ENCODE measurements at places on chromosomes 11 and 22. TPM values are rescaled to one million over a fixed set of nuclear protein-coding genes. Genes with fewer than 3 reads are reported as not detected.

GRCh38 chr22:42203609-42204008 lies 66.8 kb downstream of the TCF20 start:
- DNase-seq = no peak

DNA sequence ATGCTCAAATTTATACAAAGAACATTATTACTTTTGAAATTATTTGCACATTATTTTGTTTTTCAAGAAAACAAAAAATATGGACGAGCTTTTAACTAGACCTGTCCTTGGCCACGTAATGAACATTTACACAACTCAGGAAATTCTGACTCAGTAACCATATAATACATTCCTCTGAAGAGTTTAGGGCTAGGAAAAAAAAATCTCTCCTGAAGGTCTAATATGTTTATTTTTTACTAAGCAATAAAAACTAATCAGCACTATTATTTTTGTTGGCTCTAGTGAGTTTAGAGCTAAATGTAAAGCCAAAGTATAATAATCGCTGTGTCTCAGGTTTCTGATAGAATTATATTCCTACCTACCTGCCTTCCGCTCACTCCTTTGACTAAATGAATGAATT lies 187.5 kb downstream of the SWAP70 start:
- DNase-seq = peak; percentile 8

- DNase-seq = peak; percentile 91
Observed at GRCh38 chr11:13169709-13170108, 107.9 kb upstream of the BMAL1 start.

DNA sequence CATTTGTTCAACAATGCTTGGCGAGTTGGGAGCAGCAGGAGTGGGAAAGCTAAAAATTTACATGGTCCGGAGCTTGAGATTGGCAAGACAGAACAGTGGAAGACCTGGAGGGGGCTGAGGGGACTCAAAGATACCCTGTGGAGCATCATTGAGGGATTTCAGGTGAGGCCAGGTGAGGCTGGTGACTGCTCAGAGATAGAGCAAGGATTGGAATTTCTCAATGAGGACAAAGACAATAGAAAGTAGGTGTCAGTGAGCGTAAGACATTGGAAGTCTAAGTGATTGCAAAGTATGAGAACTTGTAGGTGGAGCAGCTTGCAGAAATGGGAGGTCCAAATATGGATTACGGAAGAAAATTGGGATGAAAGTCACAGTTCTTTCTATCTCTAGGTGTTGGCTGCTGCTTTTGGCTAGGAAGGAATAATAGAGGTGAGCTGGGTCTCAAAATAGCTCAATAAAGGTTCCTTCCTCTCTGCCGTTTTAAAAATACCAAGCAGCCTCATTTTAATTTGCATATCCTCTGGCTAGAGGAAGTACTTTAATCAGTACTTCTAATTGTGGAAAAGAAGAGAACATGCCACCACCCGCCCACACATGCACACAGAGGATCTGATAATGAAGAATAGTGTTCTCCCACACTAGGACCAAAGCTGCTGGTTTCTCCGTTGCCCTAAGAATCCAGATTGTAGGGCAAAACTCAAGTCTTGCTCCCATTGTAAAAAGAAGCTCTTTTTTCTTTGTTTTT lies 41.8 kb upstream of the SORL1-AS1 start:
- DNase-seq = no peak

DNA sequence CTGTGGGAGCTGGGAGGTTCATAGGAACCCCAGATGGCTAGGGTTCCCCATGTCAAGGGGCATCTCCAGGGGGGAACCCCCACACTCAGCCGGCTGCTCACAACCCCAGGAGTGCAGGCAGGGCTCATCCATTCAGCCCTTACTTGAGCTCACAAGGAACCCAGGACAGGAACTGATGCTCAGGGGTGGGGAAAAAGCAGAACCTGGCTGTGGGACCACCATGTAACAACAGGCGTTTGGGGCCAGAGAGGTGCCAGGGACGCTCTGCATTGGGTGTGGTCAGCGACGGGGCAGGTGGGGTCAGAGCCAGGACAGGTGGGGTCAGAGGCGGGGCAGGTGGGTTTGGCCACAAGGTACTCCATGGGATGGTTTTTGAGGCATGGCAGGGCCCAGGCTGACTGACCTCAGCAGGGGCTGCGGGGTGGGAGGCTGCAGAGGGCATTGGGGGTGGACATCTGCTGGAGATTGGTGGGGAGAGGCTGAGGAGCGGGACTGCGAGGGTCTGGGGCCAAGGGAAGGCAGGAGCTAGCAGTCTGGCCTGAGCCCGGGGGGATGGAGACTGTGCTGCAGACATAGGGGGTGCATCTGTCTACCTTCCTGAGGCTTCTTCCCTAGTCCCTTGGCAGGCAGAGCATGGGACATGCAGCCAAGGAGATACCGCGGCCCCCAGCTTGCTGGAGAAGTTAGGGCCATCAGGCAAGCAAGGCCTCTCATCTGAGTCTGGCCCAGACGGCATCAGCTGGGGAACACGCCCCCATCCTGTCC lies 34.0 kb upstream of the CARS1 start:
- no peak for DNase-seq

GRCh38 chr11:97938789-97939188 lies 1082.0 kb upstream of the CNTN5 start:
- no peak for DNase-seq

GRCh38 chr22:48748113-48748859 lies 1079.4 kb downstream of the BRD1 start:
- DNase-seq = no peak

DNA sequence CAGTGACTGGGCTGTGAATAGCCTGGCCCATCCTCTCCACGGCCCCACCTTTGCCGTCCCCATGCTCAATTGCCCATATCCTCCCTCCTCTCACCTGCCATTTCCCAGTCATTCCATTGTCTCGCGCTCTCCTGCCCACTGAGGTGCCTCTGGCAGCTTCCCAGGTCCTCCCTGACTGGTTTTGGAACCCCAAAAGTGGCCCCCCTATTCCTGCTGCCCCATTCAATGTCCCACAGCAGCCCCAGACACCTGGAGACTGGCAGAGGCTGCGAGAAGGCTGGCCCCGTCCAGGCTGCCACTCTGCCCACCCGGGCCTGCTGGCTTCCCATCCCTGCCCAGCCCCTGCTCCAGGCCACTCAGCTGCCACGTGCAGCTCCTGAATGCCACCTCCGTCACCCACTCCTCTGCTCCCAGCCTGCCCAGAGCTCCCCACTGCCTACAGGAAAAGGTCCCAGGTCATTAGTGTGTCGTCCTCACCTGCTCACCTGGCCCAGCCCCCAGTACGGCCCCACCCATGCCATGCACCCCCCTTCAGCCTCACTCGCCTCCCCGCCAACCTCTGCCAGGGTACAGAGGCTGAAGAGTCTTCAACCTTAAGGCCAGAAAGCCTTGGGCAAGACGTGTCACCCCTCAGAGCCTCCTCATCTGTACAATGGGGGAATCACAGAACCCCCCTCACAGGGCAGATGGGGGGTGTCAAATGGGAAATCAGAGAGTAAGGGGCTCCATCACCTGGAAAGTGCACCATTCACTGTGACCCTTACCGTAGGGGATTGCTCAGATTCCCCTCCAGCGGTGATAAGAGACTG lies 37.5 kb downstream of the KCNJ4 start:
- no peak for DNase-seq

GRCh38 chr11:66341502-66342126 lies 3.3 kb downstream of the BRMS1 start:
- no peak for DNase-seq

- no peak for DNase-seq
Observed at GRCh38 chr22:26660961-26661578, 3.7 kb downstream of the MIAT start.

DNA sequence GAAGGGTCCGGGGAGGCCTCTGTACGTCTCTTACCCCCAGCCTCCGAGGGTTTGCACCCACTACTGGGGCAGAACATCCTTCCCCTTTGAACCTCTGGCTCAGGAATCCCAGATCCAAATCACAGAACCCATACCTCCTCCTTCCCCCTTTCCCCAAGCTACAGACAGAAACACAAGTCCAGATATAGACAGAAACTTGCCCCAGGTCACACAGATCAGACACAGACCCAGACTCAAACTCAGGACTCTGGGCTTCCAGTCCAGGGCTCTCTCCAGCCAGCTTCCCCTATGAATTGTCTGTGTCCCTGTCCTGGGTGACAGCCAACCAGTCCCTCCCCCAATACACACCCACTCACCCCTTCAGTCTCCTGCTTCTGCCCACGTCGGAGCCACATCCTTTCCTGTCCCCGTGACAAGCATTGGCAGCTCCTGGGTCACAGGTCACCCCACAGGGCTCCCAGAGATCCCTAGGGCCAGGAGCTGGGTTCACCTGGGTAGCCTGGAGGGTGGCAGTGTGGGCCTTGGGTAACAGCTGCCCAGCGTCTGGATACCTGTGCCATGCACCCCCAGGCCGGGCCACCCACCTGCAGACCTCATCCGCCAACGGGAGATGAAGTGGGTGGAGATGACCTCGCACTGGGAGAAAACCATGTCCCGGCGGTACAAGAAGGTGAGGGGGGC lies 772 bp downstream of the TBC1D10C start:
- no peak for DNase-seq

Gene FGF19
- total RNA-seq = not detected

DNA sequence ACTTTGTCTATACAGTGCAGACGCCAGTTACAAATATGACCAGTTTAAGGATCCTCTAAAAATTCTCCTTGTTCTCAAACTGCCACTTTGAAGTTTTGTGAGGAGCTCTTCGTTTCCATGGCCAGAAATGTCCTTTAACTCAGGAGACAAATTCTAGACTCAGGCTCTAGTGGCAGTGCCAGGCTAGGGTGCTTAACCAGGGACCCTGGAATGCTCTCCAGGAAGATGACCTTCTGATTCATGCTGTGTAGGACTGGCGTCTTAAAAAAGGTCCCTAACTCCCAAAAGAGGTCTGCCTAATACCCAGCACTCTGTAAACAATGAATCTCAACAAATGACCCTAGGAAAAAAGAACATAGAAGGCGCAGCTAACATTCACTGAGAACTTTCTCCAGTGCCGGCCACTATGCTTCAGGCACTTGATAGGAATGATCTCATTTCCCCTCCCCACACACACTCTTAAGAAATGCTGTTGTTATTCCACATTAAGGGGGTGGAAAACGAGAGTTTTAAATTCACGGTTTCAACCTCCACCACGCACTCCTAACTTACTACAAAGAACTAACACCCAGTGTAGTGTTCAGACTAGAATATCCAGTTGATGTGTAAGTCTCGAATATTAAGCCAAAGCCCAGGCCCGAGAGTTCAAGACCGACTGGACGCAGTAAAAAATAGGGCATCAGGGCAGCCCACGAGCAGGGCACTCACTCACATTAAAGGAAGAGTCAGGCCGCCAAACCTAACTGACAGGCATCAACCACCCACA lies 747 bp downstream of the NXF1 start:
- DNase-seq = peak; percentile 24

All from HT1080 (cell line).